ENCODE measurements at places on chromosomes 1 and 21. TPM values are rescaled to one million over a fixed set of nuclear protein-coding genes. Genes with fewer than 3 reads are reported as not detected.

The KCNE1 gene
- 0.12 TPM for total RNA-seq

The SLC1A7 gene
- total RNA-seq: 0.12 TPM

The CHI3L1 gene
- 400 TPM for total RNA-seq

The CR1L gene
- total RNA-seq: not detected

The ADGRL2 gene
- 14.6 TPM for total RNA-seq

The GOLPH3L gene
- total RNA-seq: 11.1 TPM

The ASAP3 gene
- 23.6 TPM for total RNA-seq

The OR10Z1 gene
- total RNA-seq: 0.22 TPM

The HLX gene
- total RNA-seq: 17.9 TPM
